CD4-positive, alpha-beta T cell (primary cell): ENCODE measurements at places on chromosomes 3 and 15. TPM values are rescaled to one million over a fixed set of nuclear protein-coding genes. Genes with fewer than 3 reads are reported as not detected.

- DNase-seq, result no peak
These were observed 98.5 kb downstream of the LRRC3B start for GRCh38 chr3:26721047-26721446.

DNA sequence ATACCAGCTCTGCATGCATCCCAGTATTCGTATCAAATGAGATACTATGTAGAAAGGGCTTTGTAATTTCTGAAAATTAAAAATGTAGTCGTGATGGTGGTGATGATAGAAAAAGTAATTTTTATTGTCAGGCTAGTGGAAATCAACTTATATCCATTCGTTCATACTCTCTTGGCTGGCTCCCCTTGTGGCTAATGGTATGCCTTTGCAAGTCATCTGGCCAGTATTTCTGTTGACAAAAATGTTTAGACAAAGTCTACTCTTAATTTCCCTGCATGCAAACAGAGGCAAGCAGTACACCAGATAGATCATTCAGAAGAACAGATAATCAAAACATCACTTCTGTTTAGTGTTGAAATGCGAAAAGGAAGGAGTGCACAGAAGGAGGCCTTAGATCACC lies 49.6 kb upstream of the DUT start:
- no peak for DNase-seq

DNA sequence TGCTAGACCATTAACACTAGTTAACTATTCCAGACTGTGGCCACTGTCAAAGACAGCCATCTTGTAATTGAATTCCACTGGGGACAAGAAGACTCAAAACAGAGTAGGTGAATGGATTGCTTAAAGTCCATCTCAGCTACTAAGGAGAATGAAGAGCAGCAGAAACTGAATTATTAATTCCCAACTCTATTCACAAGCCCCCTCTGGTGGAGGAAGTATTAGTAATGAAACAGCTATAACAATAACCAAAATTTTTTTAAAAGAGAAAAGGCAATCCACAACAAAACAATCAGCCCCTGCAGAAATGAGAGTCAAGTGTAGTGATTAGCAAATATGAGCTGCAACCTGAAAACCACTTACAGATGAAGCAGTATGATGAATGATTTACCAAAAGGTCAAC lies 302.8 kb downstream of the FHIT start:
- peak; percentile 2 for DNase-seq

GRCh38 chr15:49232236-49232806 lies 62.3 kb downstream of the GALK2 start:
- DNase-seq, result no peak

GRCh38 chr3:194671511-194671899 lies 486 bp downstream of the LSG1 start:
- DNase-seq, result peak; percentile 68

GRCh38 chr3:26100176-26100575 lies 310.3 kb downstream of the OXSM start:
- DNase-seq, result no peak

DNA sequence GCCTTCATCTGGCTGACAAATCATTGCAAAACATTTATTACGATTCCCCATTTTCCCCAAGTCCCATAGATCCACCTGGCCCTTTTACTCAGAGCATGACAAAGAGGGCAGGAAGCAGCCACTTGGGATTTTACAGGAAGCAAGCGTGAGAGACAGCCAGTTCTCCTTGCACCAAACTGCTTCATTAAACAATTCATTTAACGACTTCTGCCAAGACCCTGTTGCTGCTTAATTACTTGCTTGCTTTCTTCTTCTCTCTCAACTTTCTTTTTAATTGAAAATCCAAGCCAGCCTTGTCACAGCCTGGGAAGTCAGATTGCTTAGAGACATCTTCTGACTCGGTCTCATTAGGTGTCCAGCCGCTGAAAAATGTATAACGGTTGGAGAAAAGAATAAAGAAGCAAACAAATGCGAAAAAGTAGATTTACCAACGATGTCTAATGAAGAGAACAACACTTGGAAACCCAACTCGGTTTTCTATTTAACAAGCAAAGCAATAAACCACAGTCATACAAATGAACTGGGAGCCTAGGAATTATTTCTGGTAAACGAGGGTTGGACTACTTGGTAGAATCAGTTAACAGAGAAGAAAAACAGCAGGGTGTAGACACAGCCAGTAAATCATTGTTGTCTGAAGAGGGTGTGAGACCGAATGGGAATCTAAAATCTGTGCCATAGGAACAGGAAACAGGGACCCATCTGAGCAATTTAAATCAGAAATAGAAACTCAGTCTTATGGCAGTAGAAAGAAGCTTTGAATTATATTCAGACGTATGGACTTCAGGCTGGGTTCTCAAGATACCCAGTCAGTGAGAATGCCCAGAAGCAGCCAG lies 298.3 kb downstream of the LRRC3B start:
- no peak for DNase-seq

Gene RBPMS2
- total RNA-seq, result not detected

Gene PSMD2
- total RNA-seq, result 159 TPM

Gene GPR149
- not detected for total RNA-seq

Gene IL5RA
- 0.59 TPM for total RNA-seq

Gene SETMAR
- 9.2 TPM for total RNA-seq

Gene ST3GAL6
- total RNA-seq, result 0.45 TPM

Gene SLC51B
- not detected for total RNA-seq
